Stimulated activated CD4-positive, alpha-beta T cell treated with anti-CD3 and anti-CD28 coated beads, TNF-alpha, amount 100 ng/mL, for 4 hours (primary cell): ENCODE measurements at places on chromosomes 11 and 22.

DNA sequence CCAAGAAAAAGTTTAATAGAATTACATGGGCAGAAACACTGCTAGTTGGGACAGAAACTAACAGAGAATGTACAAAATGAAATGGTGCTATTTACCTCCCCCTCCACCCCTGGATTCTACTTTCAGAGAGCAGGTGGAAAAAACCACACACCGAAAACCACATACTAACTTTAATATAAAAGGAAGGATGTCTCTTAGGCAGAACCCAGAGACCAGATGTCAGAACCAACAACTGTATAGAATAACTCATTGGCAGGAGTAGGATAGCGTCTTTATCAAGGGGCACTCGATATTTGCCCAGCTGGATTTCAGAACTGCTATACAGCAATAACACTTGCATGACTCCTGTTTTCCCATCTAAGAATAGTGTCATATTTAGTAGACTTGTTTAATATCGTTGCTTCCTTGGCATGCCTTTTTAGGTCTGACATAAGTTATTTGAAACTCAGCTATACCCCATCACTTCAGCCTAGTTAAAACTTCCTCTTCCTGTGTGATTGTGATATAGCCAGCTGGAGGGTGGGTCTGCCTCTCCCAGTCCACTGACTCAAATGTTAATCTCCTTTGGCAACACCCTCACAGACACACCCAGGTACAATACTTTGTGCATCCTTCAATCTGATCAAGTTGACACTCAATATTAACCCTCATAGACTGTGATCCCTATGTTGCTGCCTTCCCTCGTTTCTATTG is 1.2 kb downstream of the SLC22A25 start:
- DNase-seq, result no peak

DNA sequence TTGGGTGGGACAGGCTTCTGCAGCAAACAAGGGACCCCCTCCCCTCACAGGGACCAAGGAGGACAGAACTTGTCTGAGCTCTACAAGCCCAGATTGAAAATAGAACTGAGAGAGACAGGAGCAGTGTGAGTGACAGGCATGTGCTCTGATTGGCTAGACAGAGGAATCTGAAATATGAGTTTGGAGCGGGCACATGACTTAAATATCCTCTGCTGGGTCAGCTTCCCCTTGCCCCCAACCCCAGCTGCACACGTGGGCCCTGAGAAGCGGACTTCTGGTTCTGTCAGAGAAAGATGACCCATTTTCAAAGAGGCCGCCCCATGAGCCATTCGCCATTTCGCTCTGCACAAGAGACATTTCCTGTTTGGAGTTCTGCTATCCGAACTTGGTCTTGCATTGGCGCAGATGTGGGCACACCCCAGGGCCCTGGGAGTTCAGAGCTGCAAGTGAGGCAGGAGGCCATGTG is 5.3 kb downstream of the TUBA8 start:
- no peak for DNase-seq

- DNase-seq, result peak; percentile 39
These were observed 40.8 kb downstream of the TBC1D22A start for GRCh38 chr22:46803031-46803880.

DNA sequence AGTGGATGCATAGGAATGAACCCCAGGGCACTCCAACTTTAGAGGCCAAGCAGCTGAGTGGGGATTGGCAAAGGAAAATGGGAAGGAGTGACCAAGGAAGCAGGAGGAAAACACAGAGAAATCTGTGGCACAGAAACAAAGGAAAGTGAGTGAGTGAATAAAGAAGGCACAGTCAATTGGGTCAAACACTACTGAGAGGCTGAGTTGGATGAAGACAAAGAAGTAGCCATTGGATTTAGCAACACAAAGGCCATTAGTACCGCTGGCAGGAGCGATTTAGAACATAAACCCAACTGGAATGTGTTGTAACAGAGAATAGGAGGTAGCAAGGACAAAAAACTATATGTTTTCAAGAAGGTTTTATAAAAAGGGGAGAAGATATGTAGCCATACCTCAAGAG is 6.6 kb upstream of the NXPE1 start:
- no peak for DNase-seq

- DNase-seq, result no peak
These were observed 965 bp downstream of the OR9Q1 start for GRCh38 chr11:58024601-58025091.

- DNase-seq, result no peak
These were observed 384.4 kb downstream of the MIAT start for GRCh38 chr22:27041745-27042310.

- no peak for DNase-seq
These were observed 86.7 kb downstream of the ALX4 start for GRCh38 chr11:44223238-44223637.
